ENCODE measurements at places on chromosomes 6 and 20.

GRCh38 chr6:17635568-17635967 lies 35.5 kb downstream of the FAM8A1 start:
- no peak for DNase-seq

GRCh38 chr6:16129623-16130401 lies 926 bp downstream of the MYLIP start:
- no peak for DNase-seq

- no peak for DNase-seq
Measured at GRCh38 chr20:36062799-36063198, 91.7 kb upstream of the EPB41L1 start.

DNA sequence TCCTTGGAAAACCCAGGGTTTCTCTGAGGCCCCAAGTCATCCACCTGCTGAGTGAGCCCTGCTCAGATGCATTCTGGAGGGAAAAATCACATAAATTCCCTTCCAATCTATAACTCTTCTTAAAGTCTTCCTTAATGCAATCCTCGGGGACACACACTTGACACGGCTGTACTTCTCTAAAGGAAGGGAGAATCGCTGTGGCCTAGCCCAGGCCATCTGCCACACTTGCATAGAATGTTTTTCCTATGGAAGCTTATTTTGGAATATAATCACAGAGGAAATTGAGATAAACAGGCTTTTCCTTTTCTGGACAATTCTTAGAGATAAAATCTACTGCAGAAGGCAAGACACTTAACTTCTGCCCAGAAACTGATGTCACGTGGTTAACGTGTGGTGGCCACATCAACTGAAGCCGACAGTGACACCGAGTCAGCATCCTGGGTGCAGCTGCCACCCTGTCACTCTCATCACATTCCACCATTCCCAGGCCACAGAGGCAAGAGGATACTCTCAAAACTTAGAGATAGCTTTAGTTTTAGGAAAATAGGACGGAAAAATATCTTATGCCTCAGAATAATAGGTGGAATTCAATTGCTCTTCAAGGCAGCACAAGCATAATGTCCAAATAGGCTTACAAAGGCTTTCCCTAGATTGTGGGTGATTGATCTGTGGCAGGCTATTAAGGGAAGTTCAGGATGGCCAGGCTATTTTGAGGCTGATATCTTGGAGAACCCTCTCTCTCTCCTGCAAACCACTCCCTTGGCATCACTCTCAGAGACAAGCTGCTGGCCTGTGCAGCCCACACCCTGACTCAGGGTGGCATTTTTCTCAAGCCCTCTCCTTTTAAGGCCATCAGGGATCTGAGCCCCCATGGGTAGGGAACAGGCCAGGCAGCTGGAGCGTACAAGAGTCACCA lies 29.6 kb downstream of the PSMB1 start:
- DNase-seq, result no peak

- DNase-seq, result no peak
Measured at GRCh38 chr20:23120936-23121750, 35.0 kb upstream of the CD93 start.

DNA sequence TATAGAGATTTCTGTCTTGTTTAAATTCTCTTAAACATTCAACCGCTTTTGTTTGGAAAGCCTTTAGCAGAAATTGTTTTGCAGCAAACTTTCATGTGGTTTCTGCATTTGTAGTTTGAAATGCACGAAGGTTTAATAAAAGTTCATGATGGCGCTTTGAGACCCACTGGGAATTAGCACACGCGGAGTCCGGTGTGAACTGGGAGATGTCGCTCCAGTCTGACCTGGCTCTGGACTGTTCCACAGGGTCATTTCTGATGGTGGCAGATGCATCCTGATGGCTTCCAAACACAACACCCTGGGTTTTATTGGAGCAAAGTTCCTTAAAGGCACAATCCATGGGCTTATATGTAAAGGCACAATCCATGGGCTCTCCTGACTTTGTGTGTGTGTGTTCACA lies 78.1 kb upstream of the MTHFD1L start:
- no peak for DNase-seq

GRCh38 chr6:39471954-39472659 lies 149.6 kb upstream of the KCNK16 start:
- no peak for DNase-seq

- no peak for DNase-seq
Measured at GRCh38 chr6:16324606-16325225, 86.3 kb downstream of the GMPR start.

GRCh38 chr20:14688005-14688404 lies 350.6 kb upstream of the FLRT3 start:
- DNase-seq, result no peak

DNA sequence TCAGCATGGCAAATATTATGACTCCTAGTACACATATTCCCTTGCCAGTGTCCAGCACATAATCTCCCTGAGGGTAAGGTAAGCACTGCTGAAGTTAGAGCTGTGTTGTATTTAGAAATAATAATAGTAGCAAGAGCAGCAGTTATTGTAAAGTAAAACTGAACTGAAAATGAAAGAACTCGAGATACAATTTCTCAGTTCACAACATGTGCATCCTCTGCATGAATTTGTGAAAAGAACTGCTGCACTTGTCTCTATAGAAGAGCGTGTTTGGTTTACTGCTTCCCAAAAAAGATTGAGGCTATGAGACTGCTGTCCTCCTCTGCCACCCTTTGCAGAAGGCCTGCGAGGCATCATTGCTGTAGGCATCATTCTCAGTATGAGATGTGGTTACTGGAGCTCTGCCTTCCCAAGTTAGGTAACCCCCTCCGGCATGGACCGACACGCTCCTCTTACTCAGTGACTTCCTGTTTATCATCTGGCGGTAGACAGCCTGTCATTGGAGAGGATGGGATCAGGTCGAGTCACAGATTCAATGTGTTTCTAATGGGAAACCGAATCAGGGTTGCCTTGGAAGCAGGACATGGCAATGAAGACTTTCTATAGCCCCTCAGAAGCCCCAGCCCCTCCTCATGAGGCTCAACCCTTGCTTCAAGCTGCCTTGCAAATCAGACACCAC lies 48.1 kb downstream of the SLC24A3 start:
- DNase-seq, result peak; percentile 5

All from DMS153 (cell line).